Activated T-cell treated with anti-CD3 and anti-CD28 coated beads for 48 hours (primary cell): ENCODE measurements at places on chromosomes 7 and 10.
A peak's percentile ranks its signal among the peaks of the same experiment; 100 is the strongest.

DNA sequence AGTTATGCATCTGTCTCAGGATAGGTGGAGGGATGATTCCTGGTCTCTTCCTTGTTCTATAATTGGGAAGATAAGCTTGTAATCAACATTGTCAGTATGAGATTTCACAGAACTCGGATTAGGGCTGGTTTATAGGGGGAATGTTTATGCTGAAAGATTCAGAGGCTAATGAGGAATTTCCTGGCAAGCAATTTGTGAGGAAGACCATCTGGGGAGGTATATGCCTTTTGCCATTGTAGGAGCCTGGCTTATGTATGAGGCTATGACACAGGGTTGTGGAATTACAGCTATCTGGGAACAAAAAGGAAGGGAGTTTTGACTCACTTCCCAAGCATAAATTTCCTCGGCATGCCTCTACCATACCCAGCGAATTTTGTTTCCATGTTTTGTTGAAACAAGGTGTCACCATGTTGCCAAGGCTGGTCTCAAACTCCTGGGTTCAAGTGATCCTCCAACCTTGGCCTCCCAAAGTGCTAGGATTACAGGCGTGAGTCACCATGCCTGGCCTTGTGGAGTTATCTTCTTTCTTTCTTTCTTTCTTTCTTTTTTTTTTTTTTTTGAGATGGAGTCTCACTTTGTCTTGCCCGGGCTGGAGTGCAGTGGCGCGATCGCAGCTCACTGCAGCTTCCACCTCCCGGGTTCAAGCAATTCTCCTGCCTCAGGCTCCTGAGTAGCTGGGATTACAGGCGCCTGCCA lies 1.6 kb upstream of the COPS6 start:
- no peak for DNase-seq

GRCh38 chr10:131902691-131903090 lies 1.9 kb downstream of the PPP2R2D start:
- DNase-seq = no peak

GRCh38 chr10:71259282-71259681 lies 46.9 kb downstream of the UNC5B start:
- DNase-seq = no peak

DNA sequence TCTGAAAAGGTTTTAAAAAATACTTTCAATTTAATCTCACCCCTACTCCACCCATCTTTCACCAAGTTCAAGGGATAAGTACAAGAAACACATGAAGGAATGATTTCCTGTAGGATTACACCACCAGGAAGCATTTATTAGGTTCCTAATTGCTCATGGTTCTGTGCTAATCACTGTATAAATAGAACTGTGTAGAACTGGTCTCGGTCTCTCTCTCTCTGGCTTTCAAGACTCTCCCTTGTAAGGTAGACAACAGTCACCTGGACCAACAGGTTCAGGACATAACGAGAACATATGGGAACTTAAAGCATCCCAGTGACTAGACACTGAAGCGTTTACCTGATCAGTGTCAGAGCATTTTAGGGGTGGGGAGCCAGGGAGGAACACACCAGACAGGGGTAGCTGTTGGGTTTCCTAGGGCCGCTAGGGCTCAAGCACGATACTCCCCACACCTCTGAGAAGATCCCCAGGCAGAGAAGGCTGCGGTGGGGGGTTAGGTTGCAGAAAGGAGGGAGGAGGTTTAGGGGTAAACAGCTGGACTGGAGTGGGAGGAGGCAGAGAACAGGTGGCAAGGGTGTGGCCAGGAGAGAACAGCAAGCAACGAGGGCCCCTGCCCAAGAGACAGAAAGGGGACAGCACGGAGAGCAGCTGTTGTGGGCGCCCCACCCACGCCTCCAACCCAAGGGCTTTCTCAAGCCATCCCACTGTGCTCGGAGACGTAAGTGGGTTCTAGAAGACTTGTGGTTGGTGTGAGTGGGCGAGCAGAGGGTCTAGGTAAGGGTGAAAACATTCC lies 52.5 kb upstream of the USP6NL start:
- no peak for DNase-seq

DNA sequence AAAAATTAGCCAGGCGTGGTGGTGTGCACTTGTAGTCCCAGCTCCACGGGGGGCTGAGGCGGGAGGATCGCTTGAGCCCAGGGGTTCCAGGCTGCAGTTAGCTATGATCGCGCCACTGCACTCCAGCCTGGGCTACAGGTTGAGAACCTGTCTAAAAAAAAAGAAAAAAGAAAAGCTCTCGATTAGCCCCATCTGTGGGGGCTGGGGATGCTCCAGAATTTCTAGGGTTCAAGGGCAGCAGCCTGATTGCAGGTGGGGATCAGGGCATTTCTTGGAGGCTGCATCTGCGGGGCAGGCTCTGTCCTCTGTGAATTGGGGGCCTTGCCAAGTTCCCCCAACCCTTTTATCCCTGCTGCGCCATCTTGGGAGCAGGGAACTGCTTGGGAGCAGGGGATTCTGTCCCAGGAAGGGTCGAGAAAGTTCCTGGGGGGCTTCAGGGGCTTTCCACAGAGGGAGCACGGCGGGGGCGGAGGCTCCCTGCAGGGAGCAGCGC lies 651 bp upstream of the ARPC1A start:
- peak; percentile 5 for DNase-seq

- DNase-seq = no peak
These were observed 138.8 kb downstream of the ZEB1 start for GRCh38 chr10:31457858-31458257.

- DNase-seq = peak; percentile 59
These were observed 94.0 kb downstream of the GRK5 start for GRCh38 chr10:119301397-119301796.

DNA sequence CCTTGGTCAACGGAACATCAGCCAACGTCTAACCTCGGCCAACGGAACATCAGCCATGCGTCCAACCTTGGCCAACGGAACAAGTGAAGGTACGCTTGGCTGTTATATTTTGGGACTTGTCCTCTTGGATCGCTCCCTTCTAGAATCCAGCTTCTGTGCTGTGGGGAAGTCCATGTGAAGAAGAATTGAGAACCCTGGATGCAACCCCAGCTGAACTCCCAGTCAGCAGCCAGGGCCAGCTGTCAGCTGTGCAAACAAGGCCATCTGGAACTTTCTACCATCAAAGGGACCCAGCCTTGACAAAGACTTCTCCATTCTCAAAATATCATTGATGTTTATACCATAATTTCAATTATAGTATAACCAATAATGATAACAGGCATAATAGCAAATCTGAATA lies 43.3 kb upstream of the ITGA8 start:
- no peak for DNase-seq

GRCh38 chr7:131556909-131557651 lies 652 bp upstream of the PODXL start:
- no peak for DNase-seq

DNA sequence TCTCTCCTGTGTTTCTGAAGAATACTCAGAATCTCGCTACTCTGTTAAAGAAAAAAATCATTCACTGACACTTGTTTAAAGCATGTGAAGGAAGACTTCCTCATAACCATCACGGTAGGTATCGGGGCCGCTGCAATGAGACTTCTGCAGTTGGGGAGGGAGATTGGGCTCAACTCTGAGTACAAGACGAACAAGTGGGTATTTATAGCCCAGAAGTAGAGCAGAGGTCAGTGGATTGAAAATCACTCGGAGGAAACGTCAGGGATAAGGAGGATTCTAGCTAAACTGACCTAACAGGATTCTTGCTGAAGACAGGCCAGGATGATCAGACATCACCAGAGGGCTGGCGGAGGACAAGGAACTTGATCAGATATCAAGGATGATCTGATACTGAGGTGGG lies 33.3 kb downstream of the ITPRIP start:
- DNase-seq = no peak

GRCh38 chr10:6174201-6174874 lies 28.4 kb upstream of the PFKFB3 start:
- DNase-seq = no peak

GRCh38 chr7:2481195-2481594 lies 5.0 kb upstream of the GRIFIN start:
- no peak for DNase-seq

DNA sequence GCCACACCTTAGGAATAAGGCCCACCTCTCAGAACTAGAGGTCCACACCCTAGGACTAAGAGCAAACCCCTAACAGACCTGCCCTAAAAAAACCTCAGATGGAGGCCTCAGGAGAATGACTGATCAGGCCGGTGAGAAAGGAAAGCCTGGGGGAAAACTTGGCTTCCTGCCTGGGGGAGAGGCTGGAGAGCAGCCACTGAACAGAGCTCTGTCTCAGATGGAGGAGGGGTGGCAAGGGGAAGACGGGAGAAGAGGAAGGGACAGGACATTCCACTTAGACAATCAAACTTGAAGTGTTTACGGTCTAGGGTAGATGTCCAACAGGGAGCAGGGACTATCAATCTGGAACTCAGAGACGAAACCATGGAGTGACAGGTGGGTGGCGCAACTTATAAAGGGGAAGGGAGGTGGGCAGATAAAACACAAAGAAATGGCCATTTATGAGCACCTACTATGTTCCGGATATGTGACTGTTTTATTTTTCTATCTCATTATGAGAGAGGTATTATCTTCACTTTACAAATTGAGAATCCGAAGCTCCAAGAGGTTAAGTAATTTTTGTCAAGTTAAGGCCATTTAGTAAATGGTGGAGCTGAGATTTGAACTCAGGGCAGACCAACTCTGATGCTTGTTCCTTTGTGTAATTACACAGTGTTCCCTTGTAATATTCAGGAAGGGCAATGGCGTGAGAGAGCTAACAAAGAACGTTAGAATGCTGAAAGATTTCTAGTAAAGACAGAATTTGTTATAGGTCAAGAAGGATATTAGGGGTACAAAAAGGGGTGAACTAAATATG lies 82.6 kb downstream of the DNMBP start:
- DNase-seq = no peak

DNA sequence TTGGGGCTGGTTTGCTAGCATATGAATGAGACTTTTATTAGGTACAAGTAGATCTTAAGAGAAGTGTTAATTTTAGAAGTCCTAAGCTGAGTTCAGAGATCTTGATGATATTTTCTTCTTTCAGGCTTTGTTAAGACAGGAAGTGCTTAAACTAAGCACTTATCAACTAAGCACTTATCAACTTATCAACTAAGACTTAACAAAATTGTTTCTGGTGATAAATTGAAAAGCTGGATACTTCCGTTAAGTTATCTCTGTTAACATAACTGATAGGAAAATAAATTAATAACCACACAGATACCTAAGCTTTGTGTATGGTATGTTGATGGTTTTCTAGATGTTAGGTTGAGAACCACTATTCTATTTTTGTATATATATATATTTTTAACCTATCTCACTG lies 113.7 kb downstream of the PHTF2 start:
- DNase-seq = no peak

GRCh38 chr7:29878081-29878688 lies 71.9 kb downstream of the WIPF3 start:
- no peak for DNase-seq

DNA sequence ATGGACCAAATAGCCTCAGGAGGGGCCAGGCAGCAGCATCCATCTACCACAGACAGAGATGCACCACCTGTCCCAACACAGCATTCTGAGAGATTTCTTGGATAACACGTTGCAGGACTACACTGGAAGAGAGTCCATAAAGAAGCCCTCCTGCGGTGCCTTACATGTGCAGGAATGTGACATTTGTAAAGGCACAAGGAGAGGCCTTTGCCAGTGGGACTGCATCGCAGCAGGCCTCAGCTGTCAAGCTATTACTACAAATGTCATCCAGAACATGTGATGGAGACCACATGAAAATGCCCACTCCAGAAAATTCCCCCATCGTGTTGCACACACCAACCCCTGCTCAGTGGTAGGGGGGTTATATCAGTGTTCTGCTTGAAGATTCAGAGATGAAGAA lies 77.4 kb downstream of the ATXN7L1 start:
- no peak for DNase-seq

DNA sequence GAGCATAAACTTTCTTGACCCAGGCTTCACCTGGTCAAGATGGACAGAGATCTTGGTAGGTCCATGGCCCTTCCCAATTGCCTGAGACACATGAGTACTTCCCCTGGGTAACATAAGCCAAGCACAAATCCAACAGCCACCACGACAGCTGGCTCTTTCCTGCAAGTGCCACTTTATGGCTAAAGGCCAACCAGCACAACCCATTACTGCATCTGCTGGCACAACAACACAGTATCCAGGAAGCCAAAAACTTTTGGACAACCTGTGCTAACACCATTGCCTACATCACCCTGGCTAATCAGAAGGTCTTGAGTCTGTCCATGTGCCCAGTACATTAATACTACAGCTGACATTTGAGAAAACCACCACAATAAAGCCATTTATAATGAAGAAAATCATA lies 548.0 kb upstream of the SEMA3D start:
- DNase-seq = no peak

DNA sequence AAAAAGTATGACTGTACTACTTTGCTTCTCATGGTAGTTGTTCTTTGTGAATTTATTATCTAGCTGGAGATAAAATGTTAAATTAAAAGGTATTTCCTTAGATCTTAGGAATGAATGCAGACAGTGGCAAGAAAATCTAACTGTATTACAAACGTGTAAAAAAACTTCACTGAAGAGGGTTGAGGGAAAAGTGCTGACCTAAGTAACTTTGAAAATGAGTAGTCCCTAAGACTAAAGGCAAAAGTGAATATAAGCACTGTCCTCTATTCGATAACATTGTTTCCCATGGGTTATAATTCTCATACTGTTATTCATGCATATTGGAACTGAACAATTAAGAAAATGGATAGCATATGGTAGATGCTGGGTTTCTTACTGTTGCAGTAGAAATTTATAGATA lies 146.7 kb upstream of the EFCAB10 start:
- DNase-seq = no peak

- no peak for DNase-seq
These were observed 141.0 kb downstream of the PLXNA4 start for GRCh38 chr7:132435016-132435990.

- no peak for DNase-seq
These were observed 790.8 kb upstream of the KCND2 start for GRCh38 chr7:119482209-119482608.

- DNase-seq = no peak
These were observed 166.5 kb downstream of the PPP1R3A start for GRCh38 chr7:113752289-113752688.

DNA sequence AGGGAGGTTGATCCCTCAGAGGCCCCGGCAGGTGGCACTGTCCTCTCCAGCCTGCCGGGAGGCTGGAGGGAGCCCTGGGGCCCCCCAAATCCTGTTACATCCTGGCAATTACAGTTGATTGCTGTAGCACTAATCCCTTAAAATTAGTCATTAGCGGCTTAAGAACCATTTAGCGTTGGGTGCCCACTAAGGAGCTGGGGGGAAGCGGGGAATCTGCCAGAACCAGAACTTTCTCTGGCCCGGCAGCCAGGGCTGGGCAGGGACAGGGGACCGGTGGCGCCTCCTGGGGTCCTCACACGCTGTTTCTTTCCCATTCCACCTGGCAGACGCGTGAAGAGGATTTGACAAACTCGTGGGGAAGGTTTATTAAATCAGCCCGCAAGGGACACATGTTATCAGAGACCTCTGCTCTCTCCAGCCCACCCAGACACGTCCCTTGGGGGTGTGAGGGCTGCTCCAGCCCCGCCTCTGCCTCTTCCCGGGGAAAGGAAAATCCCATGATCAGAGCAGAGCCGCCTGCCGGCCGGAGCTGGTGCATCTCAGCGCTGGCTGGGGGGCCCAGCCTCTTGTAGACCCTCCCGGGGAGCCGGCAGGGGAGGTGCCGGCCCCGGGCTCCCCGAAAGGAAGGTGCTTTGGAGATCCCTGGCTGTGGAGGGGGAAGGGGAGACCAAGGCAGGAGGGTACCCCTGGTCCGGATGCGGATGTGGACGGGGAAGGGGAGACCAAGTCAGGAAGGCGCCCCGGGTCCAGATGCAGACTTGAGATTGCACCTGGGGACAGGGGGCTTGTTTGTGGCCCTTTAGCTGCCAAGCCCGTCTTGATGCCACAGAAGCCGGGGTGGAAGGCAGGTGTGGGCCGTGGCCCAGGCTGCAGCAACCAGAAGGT lies 142.7 kb downstream of the ELFN1 start:
- DNase-seq = no peak
